Sigmoid colon (tissue), 7 donors: ENCODE measurements at places on chromosomes 4 and X. TPM values are rescaled to one million over a fixed set of nuclear protein-coding genes. Genes with fewer than 3 reads are reported as not detected.

DNA sequence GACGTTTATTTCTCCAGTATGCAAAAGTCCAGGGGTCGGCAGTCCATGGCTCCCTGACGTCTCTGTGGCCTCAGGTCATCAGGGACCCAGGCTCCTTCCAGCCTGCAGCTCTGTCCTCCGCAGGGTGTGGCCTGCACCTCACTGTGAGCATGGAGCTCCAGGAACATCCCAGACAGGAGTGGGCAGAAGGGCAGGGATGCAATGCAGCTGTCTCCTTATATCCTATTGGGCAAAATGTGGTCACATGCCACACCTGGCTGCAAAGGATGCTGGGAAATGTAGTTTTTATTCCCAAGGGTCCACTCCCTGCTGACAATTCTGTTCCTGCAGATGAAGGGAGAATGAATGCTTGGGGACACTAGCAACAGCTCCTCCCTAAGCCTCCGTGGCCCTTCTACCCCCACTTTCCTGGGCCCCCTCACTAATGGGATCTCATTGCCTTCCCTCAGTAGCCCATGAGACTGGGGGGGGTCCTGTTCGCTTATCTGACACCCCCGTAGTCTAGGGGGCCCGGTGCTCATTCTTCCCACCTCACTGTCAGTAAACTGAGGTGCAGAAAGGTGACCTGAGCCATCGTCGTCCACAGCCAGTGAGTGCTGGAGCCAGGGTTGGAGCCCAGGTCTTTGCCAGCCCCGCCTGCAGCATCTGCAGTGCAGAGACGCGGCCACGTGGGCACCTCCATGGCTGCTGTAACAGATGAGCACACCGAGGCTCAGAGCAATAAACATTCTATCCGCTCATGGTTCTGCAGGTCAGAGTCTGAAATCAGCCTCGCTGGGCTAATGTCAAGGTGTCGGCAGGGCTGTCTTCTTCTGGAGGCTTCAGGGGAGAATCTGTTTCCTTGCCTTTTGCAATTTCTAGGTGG, 5.9 kb upstream of the GRPEL1 start:
- no peak overlapping the region for H3K4me3 ChIP-seq
- H3K4me1 ChIP-seq = peaks cover 7% of the 10 kb centered on the region
- no peaks in the 10 kb centered on the region for H3K27me3 ChIP-seq
- no peaks in the 10 kb centered on the region for H3K36me3 ChIP-seq
- no peak for DNase-seq

DNA sequence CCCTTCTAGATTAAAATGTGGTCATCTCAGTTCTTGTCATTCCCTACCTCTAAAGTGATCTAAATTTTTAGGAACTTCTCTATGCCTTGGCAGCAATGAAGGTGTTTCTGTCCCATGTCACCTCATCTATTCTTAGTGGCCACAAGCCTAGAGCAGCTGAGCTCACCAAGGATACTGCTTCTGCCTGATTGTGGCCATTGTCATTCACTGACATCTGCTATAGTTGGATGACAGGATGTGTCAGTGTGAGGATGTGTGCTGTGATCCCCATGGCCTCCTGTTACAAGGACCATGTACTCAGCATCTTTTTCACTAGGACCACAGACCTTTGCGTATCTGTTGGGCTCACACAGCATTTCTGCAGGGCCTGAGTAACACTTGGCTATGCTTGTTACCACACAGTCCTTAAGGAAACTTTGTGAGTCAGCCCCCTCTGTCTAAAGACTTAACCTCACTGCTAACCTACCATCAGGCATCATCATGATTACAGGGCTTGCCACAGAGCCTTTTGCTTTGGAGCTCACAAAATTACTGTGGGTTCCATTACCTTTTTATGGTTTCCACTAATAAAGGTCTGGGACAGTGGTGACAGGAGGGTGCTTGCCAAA, 421.0 kb downstream of the ADAM29 start:
- no peak overlapping the region for H3K4me3 ChIP-seq
- DNase-seq = no peak
- no peak overlapping the region for H3K27ac ChIP-seq
- H3K4me1 ChIP-seq = no peaks in the 10 kb centered on the region
- H3K36me3 ChIP-seq = no peaks in the 10 kb centered on the region
- no peaks in the 10 kb centered on the region for H3K27me3 ChIP-seq

DNA sequence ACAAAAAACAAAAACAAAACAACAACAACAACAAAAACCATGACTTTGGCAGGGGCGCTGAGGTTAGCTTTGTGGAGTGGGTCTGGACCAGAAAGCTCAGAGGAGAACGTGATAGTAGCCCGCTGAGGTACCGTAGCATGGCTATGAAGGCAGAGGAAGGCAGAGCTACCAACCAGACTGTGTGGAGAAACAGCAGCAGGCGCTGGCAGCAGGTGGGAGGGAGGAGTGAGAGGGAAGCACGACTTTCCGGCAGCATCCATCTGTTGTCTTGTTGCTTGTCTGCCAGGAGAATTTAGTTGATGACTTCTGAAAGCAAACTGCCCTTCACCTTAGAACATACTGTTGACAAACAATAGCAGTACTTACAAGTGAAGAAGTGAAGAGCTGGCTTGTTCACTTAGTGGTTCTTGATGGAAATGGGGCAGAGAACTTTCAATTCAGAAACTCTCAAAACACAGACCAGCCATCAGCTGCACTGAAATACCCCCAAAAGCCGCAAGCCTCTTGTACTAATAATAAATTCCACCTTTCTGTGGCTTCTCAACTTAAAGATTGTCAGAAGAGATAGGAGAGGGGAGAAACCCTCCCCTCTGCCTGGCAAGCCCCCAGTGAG, 447.2 kb downstream of the SLITRK2 start:
- no peaks in the 10 kb centered on the region for H3K27me3 ChIP-seq
- H3K27ac ChIP-seq = no peak overlapping the region
- H3K4me3 ChIP-seq = no peak overlapping the region
- H3K4me1 ChIP-seq = no peaks in the 10 kb centered on the region
- no peaks in the 10 kb centered on the region for H3K36me3 ChIP-seq

DNA sequence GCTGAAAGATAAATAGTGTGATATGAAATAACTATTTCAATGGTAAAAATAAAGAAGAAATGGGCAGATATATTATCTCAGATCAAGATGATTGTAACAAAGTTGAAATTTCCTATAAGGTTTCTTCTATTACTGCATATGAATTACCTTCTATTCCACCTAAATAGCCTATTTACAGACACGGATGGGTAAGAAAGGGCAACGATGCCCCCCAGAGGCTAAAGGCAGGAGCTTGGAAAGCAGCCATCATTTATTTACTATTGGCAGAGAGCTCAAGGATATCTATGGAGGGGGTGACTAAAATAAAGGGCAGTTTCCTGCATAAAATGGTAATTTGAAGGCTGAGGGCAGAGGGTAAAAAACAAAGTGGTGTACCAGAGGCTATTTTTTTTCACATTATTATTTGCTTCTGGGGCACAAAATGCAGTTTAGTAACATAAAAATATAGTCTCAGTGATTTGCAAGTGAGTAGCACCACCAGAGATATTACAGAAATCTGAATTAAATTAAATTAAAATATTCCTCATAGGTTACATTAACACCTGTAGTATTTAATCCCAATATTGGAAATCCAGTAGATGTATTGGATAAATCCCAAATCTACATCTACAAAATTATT, 123.1 kb downstream of the BTC start:
- no peak overlapping the region for H3K4me3 ChIP-seq
- no peaks in the 10 kb centered on the region for H3K27me3 ChIP-seq
- H3K36me3 ChIP-seq = no peaks in the 10 kb centered on the region
- no peak for DNase-seq
- H3K27ac ChIP-seq = no peak overlapping the region

GRCh38 chr4:67685532-67685859, 15.5 kb downstream of the UBA6 start:
- H3K4me3 ChIP-seq = no peak overlapping the region
- no peaks in the 10 kb centered on the region for H3K27me3 ChIP-seq
- H3K36me3 ChIP-seq = no peaks in the 10 kb centered on the region
- H3K4me1 ChIP-seq = no peaks in the 10 kb centered on the region
- no peak for DNase-seq

GRCh38 chrX:22445880-22446279, 173.2 kb downstream of the CBLL2 start:
- no peak overlapping the region for H3K4me3 ChIP-seq
- H3K27me3 ChIP-seq = no peaks in the 10 kb centered on the region
- H3K4me1 ChIP-seq = no peaks in the 10 kb centered on the region
- H3K27ac ChIP-seq = no peak overlapping the region
- no peak for DNase-seq

DNA sequence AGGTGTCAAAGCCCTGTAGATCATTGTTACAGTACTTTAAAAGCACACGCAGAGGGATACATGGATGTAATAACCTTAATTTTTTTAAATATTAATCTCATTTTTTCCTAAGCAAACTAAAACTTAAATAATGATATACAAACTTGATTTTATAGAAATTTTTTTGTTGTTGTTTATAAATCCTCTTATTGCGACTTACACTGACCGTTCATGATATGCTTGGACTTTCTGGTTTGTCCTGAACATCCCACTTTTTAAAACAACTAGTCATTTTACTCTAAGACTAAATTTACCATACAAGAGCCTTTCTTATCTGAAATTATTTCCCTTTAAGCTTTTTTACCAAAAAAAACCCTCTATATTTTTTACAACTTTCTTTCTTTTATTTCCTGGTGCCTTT, 2106.0 kb downstream of the PCDH7 start:
- H3K4me3 ChIP-seq = no peak overlapping the region
- no peaks in the 10 kb centered on the region for H3K4me1 ChIP-seq
- no peaks in the 10 kb centered on the region for H3K27me3 ChIP-seq
- no peak overlapping the region for H3K27ac ChIP-seq
- DNase-seq = no peak

GRCh38 chr4:87108142-87108546, 112.3 kb downstream of the KLHL8 start:
- peaks cover 6% of the 10 kb centered on the region for H3K36me3 ChIP-seq
- H3K4me3 ChIP-seq = no peak overlapping the region
- peak; percentile 71 for DNase-seq

DNA sequence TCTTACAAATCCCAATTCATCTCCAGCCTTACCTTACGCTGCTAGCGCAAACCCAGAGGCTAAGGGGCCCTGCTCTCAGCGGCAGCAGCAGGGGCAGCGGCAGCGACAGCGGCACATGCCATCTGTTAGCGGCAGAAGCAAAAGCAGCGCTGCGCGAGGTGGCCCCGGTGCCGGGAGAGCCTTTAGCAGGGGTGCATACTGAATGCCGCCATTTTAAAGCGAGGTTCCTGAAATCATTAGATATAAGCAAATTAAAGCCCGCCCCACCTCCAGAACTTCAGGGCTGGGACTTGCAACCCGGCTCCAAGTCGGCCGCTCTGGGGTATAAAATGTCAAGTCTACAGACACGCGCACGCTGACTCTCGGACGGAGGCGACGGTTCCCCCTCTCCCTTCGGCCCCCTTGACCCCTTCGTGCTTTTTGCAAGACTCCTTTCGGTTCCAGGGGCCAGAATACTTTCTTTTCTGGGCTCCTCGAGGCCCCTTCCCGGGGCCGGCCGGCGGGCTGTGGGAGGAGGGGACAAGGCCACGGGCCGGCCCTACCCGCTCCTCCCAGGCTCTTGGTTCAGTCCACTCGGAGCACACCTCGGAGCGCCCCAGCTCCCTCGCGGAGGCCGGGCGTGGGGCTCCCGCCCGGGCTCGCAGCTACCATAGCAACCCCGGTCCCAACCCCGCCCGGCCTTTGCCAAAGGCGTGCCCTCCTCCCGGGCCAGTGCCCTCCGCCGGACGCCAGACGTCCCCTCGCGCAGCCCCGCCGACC, at the start of gene MBNL3:
TSS of gene MBNL3 (minus strand) at position 220 of the 759 bp plus-strand sequence. CDS start 49,427 bp downstream, outside the sequence.
- DNase-seq = peak; percentile 74
- peak within 1 kb of the TSS; percentile 77 for H3K27ac ChIP-seq
- peak within 1 kb of the TSS; percentile 59 for H3K4me3 ChIP-seq
- H3K27me3 ChIP-seq = peaks cover 3% of the 10 kb centered on the region

GRCh38 chrX:103477496-103477895, 41.8 kb downstream of the RAB40A start:
- H3K27me3 ChIP-seq = no peaks in the 10 kb centered on the region
- H3K36me3 ChIP-seq = no peaks in the 10 kb centered on the region
- no peak overlapping the region for H3K4me3 ChIP-seq
- no peak for DNase-seq

DNA sequence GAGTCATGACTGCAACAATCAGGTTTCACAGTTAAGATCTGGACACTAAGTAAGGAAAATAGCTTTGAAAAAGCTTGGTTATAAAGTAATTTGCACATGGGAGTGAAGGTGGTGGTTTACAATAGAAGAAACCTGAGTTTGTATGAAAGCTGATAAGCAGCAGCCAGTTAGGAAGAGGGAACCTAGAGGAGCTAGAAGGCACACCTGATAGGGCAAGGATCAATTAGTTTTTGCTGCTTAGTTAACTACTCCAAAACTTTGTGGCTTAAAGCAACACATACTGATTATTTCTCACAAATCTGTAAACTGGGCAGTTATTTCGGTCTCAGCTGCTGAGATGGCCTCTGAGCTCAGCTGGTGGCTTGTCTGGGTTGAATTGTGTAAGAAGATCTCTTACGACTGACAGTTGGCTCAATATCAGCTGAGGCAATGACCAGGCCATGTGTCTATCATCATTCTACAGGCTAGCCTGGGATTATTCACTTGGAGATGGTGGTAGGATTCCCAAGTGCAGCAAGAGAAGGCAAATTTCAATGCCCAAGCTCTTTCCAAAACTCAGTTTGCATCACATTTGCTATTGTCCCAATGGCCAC, 255.0 kb upstream of the PITX2 start:
- no peak overlapping the region for H3K27ac ChIP-seq
- no peak for DNase-seq
- H3K4me3 ChIP-seq = no peak overlapping the region
- H3K4me1 ChIP-seq = no peaks in the 10 kb centered on the region
- no peaks in the 10 kb centered on the region for H3K36me3 ChIP-seq

DNA sequence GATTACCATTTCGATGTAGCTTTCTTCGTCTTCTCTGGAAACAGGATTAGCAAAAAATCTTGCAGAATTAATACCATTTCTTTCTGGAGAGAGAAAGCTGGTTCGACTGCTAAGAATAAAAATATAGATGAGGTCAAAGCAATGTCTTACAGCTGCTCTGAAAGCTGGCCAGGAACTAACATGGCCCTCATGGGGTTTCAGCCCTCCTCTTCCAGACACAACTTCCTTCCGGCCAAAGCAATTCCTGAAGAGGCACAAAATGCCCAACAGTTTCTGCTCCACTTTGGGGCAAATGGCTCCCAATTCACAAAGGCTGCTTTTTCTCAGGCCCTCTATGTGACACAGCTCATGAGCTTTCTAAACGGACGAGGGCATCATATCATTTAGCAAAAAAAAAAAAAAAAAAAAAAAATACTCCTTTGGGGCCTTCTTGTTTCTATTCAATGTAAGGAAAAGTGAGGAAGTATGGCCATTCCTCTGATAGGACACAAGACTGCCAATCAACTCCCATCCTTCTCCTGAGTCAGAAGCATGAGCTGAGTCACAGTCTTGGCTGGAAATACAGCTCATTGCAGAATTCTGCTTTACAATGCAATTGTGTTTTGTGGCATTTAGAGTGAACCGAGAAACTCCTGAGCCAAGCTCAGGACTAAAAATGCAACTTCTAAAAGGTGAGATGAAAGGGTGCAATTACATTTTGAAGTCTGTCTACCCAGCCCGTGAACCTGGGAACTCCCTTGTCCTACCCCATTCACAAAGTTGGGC, 42.7 kb upstream of the CTAG2 start:
- no peak for DNase-seq
- no peak overlapping the region for H3K27ac ChIP-seq
- H3K36me3 ChIP-seq = no peaks in the 10 kb centered on the region
- no peak overlapping the region for H3K4me3 ChIP-seq
- H3K27me3 ChIP-seq = no peaks in the 10 kb centered on the region

GRCh38 chr4:41610474-41610873, 72.5 kb downstream of the LIMCH1 start:
- no peaks in the 10 kb centered on the region for H3K36me3 ChIP-seq
- no peak overlapping the region for H3K27ac ChIP-seq
- no peak for DNase-seq
- H3K27me3 ChIP-seq = no peaks in the 10 kb centered on the region

Gene REELD1
- not detected for total RNA-seq

Gene ALB
- not detected for total RNA-seq

Gene ZNF630
- 7.5 TPM for total RNA-seq

Gene C4orf51
- not detected for total RNA-seq

Gene CYBB
- 23.0 TPM for total RNA-seq

Gene ATP11C
- total RNA-seq = 17.2 TPM
